Neuronal stem cell (in vitro differentiated cells): ENCODE measurements at places on chromosomes 13 and 19.

DNA sequence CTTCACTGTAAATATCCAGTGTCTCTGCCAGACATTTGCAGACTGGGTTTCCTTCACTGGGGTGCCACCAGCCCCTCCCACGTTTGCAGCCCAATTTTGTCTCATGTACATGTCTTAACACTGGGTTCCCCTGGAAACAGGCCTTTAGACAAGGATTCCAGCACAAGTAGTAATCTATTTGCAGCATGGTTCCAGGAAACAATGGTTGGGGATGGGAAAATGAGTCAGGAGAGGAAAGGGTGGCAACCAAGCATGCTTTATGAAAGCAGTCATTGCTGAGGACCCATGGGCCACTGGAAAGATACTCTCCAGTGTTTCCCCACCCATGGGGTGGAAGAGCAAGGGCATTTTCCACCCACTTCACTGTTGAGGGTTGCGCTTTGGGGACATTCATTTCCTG, 53.6 kb upstream of the FARP1 start:
- DNase-seq = no peak

DNA sequence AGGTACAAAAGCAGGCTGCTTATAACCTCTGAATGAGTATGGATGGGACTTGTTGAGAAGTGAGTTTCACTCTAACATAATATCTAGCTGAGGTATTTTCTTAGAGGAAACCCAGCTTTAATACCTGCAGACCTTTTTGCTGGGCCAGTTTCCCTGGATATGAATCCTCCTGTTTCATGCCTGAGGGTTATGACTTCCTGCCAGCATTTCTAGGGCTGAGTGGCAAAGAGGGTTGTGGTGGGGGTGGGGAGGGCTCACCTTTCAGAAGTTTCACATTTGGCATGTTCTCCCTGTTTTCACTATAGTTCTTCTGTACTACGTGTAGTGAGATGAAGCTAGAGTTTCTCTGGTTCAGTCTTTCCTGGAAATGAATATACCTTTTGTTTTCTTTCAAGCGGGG, 73.7 kb downstream of the LACC1 start:
- DNase-seq = no peak

GRCh38 chr13:31725841-31726240, 13.5 kb upstream of the RXFP2 start:
- DNase-seq = no peak

- no peak for DNase-seq
Observed at GRCh38 chr19:18670312-18670711, 13.2 kb upstream of the CRTC1 start.

GRCh38 chr19:14003251-14004055, 2.7 kb downstream of the RFX1 start:
- no peak for DNase-seq

GRCh38 chr19:19105365-19106055, 32.8 kb downstream of the TMEM161A start:
- DNase-seq = peak; percentile 78

- no peak for DNase-seq
Observed at GRCh38 chr13:83667606-83668005, 214.7 kb downstream of the SLITRK1 start.

GRCh38 chr19:924553-925086, 1.2 kb upstream of the ARID3A start:
- no peak for DNase-seq

DNA sequence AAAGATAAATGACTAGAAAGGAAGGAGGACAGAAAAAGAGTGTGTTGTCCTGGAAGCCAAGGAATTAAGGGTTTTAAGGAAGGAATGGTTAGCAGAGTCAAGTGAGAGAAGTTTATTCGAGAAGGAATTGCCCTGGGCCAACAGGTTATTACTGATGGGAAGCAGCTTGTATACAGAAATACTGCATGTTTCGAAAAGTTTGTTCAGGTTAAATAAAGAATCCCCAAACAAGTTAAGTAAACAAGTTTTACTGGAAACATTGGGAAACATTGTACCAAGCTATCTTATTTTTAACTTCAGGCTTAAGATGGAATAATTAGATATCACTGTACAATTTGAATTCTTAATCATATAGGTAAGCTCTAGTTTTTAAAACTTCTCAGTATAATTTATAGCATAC, 28.2 kb upstream of the FBXL3 start:
- no peak for DNase-seq

- no peak for DNase-seq
Observed at GRCh38 chr13:114319441-114319913, 5.2 kb downstream of the CHAMP1 start.

DNA sequence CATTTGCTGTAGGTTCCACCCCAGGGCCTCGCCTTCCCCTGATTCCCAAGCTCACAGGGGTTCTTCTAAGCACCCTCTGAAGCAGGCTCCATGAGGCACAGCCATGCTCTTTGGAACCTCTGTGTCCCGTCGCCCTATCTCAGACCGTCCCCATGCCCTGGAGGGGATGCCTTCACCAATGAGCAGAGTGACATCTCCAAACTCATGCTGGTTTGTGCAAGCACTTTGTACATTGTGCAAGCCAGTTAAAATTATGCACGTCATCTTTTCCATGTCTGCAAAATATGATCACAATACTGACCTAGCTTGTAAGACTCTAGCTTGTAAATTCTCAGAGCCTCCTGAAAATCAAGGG, 46.5 kb upstream of the RAP2A start:
- DNase-seq = no peak

GRCh38 chr13:40120781-40121180, 465.3 kb downstream of the COG6 start:
- DNase-seq = no peak

- no peak for DNase-seq
Observed at GRCh38 chr13:78383899-78384298, 219.5 kb downstream of the POU4F1 start.

DNA sequence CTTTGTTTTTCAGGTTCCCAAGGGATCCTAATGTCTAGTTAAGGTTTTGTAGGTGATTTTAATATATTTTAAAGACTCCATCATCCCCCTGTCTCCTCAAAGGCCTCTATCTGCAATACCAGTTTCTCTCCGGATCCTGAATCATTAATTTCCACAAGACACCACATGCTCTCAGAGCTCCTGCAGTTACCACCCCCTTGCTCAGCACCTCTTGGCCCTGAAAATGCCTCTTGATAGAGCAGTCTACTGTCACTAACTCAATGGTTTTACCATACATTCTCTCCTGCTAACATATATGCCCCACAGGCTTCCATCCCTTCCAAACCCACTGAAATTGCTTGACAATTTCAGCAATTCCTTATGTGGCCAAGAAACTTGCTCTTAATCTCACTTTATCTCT, 1.9 kb upstream of the PEG3 start:
- no peak for DNase-seq

DNA sequence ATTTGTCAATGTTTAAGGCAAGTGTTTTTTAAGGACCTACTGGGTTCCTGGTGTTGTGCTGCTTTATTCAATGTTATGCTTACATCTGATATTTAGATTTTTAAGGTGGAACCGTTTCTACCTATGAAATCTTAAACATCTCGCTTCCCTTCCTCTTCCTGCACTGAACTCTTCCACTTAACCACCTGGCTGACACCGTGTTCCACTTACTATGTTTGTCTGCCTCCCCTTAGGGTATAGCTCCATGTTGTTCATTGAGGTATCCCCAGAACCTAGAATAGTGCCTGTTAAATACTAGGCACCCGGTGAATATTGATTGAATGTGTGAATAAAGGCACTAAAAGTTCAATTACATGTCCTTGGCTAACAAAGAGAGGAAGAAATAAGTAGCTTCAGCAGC, 104.9 kb downstream of the RNF17 start:
- DNase-seq = no peak

GRCh38 chr13:75366380-75367280, 115.3 kb downstream of the TBC1D4 start:
- DNase-seq = no peak

DNA sequence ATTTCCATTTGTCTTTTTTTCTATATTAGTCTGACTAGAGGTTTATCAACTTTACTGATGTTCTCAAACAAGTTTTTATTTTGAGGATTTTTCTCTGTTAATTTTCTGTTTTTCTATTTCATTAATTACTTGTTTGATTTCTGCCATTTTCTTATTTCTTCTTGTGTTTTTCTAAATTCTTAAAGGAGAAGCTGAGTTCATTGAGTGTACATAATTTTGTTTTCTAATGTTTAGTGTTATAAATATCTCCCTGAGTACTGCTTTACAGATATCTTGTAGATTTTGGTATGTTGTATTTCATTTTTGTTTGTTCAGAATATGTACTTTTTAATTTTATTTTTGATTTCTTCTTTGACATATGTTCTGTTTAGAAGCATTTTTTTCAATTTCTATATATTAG, 1404.3 kb upstream of the MIR17HG start:
- no peak for DNase-seq

DNA sequence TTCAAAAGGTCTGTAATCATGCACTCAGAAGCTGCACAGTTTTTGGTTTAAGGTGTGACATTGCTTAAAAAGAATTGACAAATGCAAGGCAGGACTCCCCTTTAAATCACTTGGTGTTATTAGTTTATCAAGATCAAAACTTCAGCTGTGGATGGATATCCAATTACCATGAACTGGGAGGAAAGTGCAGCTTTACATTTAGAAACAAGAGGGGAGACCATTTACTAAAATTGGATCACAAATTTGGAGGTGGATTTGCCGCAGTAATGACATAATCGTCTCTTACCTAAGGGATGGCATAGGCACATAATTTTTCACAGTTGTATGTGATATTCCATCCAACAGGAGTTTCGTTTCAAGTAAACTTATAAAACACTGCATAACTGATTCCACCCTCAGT, 1610.2 kb downstream of the SLITRK5 start:
- no peak for DNase-seq

DNA sequence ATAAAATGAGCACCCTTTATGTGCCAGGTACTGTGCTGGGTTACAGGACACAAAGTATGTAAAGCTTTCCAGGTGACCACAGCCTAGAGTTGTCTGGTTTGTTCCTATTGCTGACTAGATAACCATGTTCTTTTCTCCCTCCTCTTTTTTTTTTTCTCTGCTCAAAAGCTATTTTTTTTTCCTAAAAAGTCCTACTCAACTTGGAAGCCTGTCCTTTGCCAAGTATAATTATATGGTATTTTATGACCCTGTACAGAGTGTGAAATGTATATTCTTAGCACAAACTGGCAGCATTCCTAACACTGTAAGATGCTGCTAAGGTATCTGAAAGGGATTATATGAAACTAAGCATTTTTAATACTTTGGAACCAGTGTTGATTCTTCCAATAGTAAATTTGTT, 171.0 kb downstream of the GPC6 start:
- no peak for DNase-seq

GRCh38 chr13:99322297-99323103, 15.3 kb upstream of the GPR183 start:
- DNase-seq = no peak

GRCh38 chr13:20699715-20700114, 3.8 kb upstream of the IL17D start:
- DNase-seq = no peak

DNA sequence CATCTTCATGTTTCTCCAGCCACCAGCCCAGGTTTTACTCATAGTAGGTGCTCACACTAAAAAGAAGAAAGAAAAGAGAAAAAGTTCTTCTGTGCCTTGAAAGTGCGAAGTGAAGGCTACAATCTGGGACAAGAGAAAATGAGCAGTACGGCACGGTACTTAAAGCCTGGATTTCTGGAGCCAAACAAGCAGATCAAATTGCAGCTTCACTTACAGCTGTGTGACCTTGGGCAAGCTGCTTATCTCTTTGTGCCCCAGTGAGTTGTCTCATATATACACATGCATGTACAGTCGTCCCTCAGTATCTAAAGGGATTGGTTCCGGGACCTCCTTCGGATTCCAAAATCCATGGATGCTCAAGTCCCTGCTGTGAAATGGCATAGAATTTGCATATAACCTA, 41.8 kb downstream of the GSX1 start:
- DNase-seq = no peak

DNA sequence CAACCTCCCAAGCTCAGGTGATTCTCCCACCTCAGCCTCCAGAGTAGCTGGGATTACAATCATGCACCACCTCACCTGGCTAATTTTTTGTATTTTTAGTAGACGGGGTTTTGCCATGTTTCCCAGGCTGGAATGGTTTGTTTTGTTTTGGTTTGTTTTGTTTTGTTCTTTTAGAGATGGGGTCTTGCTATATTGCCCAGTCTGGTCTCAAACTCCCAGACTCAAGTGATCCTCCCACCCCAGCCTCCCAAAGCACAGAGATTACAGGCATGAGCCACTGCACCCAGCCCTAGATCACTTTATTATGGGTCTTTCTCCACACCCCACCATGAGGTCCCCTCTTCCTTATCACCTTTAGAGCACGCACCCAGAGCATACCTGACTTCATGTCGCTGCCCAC, 8.0 kb upstream of the KRTDAP start:
- DNase-seq = no peak

DNA sequence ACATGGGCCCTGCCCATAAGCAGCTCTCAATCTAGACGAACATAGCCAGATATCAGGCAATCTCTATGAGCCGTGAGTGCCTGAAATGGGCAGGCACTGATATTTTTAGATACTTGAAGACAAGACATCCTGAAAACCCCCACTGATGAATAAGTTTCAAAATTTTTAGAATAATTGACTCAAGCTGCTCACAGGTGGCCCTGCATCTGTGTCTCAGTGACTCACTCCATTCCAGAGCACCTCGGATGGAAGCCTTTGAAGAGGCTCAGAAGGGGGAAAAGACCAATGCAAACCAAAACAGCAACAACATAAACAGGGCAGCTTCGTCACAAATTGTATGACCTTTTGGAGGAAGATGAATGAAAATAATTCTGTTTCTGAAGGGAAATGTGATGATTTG, 42.8 kb upstream of the SLC46A3 start:
- no peak for DNase-seq

DNA sequence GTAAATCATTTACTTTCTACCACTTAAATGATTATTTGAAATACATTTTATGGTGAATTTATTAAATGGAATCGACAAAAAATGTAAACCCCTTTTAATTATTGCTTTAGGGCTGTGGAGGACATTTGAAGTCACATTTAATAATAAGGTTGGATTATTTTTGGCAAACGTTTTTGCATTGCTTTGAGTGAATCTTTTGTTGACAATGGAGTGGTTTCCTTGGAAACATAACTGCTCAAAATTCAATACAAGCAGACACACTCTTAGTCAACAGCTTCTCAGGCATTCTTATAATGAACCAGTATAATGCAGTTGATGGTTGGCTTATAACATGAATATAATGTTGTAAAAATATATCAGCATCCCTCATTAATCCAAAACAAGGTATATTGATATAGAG, 104.7 kb downstream of the DCLK1 start:
- DNase-seq = no peak

DNA sequence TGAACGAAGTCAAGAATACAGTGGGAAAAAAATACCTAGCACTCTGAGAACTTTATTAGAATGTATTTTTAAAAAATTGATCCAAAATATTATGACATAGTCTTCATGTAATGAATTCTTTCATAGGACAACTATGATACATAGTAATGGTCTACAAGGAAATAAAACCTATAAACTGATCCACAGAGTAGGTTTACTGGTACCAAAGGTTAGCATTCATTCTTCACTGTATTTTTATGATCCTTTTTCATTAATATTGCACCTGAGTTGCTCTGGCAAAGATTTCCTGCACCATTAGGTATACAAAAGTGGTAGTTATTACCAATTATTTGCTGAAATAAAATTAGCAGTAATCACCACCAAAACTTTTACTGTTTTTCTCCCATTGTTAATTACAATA, 4.2 kb downstream of the NEK3 start:
- DNase-seq = no peak

GRCh38 chr13:41246969-41247680, 16.3 kb downstream of the MTRF1 start:
- DNase-seq = no peak
